ENCODE measurements at places on chromosomes 12 and 14.
A peak's percentile ranks its signal among the peaks of the same experiment; 100 is the strongest.

DNA sequence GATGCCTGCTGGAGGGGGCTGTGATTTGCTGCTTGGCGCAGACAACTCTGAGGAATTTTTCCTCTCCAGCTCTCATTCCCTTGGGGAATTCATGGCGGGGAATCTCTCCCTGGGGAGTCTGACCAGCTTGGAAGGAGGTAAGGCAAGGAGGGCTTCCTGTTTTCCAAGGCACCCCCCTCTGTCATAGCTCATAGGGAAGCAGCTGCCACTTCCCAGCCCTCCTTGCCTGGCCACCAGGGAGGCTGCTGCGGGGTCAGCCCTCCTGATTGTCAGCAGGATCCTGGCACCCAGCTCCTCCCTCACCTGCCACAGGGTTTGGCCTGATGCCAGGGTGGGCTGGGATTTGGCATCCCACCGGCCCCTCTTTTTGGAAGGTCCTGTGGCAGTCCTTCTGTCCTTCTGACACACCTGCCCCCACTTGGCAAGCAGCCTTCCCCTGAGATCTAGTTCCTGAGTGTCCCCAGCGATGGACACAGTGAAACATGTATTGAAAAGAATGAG lies 74.9 kb downstream of the TSPAN9 start:
- no peak for DNase-seq

DNA sequence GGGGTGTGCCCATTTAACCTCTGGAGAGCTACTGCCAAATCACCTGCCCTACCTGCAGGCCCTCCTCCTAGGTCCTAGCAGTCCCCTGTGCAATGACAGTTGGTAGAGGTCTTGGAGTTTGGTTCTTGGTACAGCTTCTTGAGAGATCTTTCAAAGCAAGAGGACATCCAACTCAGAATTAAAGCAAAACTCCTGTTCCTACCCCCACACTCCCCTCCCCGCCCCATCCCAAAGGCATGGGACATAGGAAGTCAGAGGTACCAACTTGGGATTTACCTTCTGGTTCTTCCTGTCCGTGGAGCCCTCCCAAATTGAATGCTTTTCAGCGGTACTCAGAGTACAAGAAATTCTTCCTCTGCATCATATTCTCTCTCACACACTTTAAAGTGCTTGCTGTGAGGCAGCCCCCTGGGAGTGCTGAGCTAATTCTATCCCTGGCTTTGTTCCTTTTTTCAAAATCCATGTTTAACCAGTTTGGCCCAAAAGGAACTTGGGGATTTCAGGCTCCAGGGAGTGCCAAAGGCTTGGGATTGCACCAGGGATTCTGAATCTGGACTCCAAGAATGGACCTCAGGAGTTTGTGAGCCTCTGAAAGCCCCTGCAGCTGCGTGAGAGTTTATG lies 40.8 kb downstream of the GALNT16 start:
- DNase-seq, result no peak

DNA sequence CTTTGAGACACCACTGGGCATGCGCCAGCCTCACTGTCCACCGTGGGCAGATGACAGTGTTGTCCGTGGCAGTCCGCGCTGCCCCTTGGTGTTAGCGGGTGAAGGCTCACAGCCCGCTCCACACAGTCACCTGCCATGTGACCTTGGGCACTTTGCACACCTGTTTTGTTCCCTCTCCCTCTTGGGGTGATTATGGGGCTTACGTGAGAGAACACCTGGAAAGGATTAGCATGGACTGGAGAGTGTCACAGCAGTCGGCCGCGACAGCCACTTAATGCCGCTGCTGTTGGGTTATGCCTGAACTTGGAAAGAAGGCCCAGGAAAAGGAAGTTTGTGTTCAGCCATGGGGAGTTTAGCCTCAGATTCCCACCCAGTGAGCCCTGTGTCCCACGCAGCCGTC lies 94.2 kb downstream of the DDX51 start:
- DNase-seq, result no peak

DNA sequence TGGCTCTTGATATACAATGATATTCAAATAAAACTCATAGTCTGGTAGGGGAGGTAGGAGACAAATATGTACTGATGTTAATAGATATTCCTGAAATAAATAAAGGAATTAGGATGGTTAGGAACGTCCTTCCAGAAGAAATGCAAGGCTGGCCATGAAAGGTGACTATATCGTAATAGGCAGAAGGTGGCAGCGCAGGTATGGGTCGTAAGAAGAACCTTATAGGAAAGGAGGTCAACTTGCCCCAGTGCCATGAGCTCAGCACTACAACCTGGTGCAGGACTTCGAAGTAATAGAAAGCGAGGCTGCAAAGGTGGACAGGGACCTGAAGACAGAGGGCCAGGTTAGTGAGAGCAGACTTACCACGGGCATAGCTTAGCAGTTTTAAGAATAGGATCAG lies 55.3 kb upstream of the FGD4 start:
- no peak for DNase-seq

DNA sequence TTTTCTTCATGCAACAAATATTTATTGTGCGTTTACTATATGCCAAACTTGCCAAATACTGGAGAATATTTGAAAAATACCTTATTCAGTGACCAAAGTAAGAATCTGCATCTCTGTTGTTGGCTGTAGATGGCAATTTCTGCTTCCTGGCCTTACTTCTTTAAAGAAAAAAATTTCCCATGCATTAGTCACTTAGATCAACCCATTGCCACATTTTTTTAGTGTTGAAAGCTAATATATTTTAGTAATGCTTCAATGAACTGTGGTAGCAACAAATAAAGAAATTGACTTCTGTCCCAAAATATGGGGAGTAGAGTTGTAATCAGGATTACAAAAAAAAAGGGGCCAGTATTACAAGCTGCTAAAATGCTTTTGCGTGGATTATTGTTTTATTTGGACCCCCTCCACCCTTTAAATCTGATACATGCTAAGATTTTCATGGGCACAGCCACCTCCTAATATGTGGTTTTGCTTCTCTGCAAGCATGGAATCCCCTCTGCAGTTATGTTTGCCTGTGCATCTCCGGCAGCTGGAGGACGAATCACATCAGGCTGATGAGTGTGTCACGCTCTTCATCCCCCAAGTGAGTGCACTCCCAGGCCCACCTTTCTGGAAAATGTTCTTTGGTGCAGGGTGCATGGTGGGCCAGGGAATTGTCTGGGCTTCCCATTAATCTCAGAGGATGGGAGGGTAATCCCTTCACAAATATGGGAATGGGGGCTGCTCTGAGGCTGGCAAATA lies 38.1 kb upstream of the PTCSC3 start:
- DNase-seq, result no peak

DNA sequence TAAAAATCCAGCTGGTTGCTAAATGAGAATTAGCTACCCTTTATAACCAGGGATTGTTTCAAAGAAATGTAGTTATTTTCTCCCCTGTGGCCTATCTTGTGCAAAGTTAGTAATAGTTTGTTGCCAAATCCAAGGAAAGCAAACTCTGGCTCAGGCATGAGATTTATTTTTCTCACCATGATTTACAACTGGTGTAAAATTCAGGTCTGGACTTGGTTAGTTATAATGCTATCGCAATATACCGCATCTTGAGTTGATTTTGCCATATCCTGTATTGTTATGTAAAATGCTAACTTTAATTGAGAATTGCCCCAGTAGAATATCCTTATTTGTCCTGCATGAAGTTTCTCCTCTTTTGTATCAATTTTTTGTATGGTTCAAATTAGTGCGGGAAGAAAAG lies 135.5 kb downstream of the CRADD start:
- no peak for DNase-seq

DNA sequence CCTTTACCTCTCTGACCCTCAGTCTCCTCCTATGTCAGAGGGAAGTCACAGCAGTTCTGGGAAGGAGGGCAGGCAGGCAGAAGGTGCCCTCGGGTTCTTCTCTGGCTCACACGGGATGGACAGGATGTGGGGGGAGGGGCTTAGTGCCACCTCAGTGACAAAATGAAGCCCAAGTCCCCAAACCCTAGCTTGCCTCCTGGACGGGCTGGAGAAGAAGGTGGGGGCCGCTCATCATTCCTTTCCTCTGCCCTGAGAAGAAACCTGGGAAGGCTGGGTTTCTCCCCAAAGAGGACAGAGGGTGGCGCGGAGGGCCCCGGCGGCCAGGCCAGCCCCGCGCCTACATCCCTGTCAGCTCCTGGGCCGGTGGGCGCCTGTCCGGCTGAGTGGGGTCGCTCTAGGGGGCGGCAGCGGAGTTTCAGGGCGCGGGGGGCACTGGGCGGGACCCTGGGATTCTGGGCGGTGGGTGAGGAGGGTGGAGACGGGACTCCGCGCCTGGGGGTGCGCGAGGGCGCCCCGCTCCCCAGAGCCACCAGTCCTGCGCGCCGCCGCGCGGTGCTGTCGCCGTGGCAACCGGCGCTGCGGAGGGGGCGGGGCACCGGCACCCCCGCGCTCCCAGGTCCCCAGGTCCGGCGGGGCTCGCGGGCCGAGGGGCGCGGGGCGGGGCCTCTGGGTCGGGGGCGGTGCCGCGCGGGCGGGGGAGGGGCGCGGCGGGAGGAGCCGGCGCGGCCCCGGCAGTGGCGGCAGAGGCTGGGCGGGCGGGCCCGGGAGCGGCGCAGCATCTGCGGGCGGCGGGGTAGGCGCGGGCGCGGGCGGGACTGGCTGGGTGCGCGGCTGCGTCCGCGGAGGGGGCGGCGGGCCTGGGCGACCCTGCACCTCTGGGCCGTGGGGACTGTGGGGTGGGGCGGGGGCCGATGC lies at the start of gene TMEM121:
Gene TMEM121 (plus strand): TSS at position 723 of the 915 bp plus-strand sequence. CDS start 2,252 bp downstream, outside the sequence.
- DNase-seq, result no peak

GRCh38 chr14:89445273-89445973 lies 28.4 kb upstream of the FOXN3 start:
- DNase-seq, result peak; percentile 49

GRCh38 chr12:10558789-10559188 lies 53.1 kb downstream of the EIF2S3B start:
- DNase-seq, result no peak

DNA sequence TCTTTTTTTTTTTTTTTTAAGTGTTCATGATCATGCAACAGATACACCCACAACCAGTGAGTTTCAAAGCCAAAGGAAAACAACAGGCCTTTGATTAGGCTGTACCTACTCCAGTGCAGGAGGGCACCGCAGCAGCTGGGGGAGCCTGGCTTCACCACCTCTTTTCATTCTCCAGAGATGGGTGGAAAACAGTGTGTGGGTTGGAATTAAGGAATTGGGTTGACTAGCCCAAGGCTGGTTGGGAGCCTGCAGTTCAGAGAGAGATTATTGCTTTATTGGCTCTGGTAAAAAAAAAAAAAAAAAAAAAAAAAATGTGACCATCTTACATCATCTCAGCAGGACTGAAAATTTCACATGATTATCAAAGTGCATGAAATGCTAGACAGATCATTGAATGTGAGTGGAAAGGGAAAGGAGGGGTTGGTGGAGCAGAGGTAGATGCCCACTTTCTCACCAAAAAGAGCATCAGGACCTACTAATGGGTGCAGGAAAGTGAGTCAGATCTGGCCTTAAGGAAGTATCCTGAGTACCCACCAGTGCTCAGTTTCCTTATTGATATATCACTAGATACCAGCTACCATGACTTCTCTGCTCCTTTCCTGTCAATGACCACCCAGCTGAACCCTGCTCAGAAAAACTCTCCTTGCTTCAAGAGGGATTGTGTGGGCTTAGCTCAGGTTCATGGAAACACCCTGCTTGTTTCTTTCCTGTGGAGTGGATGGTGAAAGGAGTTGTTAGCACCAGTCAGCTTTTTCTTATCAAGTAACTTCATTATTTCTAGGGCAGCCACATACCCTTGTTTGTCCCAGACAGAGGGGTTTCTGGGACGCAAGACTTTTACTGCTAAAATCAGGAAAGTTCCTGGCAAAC lies 54.8 kb upstream of the DYRK2 start:
- DNase-seq, result no peak

- no peak for DNase-seq
These were observed 26.3 kb downstream of the ATXN7L3B start for GRCh38 chr12:74563927-74564326.

GRCh38 chr14:24240110-24240918 lies 2.1 kb downstream of the TINF2 start:
- no peak for DNase-seq

- no peak for DNase-seq
These were observed 13.1 kb downstream of the KRT85 start for GRCh38 chr12:52354200-52354599.

DNA sequence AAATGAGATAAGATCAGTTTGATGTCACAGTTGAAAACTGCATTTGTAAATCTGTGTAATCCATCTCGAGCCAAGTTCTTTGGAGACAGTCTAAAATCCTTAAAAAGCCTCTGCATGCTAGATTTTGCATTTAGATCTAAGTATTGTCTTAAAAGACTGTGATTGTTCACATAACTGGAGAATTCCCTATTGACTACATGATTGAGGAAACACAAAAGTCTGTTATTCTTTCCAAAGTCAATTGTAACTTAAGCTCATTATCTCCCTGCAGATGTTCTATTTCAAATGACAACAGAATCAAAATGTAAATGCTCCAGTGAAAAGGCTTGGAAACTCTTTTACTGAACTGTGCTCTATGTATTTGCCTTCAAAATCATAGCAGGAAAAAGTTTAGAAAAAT lies 77.8 kb downstream of the MYF5 start:
- no peak for DNase-seq

DNA sequence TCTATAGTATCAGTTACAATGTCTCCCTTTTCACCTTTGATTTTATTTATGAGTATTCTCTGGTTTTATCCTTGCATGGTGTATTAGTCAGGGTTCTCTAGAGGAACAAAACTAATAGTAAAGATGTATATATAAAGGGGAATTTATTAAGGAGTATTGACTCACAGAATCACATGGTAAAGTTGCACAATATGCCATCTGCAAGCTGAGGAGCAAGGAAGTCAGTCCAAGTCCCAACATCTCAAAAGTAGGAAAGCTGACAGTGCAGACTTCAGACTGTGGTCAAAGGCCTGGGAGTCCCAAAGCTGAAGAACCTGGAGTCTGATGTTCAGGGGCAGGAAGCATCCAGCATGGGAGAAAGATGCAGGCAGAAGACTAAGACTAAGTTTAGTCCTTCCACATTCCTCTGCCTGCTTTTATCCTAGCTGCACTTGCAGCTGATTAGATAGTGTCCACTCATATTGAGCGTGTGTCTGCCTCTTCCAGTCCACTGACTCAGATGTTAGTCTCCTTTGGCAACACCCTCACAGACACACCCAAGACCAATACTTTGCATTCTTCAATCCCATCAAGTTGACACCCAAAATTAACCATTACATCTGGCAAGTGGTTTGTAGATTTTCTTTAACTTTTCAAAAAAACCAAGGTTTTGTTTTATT lies 308.0 kb upstream of the LMO3 start:
- no peak for DNase-seq

- DNase-seq, result no peak
These were observed 229.2 kb downstream of the EMP1 start for GRCh38 chr12:13425766-13426165.

DNA sequence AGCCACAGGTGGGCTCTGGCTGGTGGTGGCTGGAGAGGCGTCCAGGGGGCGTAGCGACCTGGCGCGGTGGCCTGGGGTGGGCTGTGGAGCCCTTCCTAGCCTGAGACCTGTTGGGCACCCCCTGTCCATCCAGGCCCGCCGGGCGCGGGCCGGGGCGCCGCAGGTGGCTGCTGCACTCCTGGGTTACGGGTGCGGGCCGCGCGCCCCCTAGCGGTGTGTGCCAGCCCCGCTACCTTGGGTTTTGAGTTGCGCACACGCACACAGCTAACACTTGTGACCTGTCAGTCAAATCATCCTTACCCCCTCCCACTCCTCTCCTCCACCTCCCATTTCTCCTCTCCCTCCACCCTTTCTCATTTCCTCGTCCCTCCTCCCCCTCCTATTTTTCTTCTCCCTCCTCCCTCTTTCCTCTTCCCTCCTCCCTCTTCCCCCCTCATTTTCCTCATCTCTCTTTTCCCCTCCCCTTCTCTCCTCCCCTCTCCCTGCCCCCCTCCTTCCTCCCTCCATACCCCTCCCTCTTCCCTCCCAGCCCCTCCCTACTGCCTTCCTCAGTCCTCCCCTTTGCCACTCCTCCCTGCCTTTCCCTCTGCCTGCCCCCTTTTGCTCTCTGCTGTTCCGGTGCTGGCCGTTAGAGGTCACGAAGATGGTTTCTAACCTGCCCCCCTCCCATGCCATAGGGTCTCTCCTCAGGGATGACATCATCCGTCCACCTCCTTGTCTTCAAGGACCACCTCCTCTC lies 2.3 kb downstream of the MEG3 start:
- no peak for DNase-seq
